ENCODE measurements at places on chromosomes 12 and 14. TPM values are rescaled to one million over a fixed set of nuclear protein-coding genes. Genes with fewer than 3 reads are reported as not detected.

Gene METTL3
- total RNA-seq = 60.0 TPM

DNA sequence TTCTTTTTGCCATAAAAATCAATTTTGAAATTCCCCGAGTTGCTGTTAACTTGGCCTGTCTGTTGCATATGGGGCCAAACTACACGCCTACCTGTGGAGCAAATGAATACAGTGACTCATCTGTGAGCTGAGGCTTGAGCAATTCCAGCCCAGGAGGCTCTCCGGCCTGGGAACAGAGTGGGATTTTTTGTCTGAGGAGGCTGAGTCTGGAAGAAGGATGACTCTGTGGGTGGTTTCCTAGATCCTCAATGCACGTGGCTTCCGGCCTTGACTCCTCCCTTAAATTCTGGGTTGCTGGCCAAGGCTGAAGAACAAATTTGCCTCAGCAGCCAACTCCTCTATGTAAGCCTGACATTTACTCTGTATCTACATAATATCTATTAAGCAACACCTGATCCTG lies 124.1 kb downstream of the SSPN start:
- DNase-seq = peak; percentile 81

DNA sequence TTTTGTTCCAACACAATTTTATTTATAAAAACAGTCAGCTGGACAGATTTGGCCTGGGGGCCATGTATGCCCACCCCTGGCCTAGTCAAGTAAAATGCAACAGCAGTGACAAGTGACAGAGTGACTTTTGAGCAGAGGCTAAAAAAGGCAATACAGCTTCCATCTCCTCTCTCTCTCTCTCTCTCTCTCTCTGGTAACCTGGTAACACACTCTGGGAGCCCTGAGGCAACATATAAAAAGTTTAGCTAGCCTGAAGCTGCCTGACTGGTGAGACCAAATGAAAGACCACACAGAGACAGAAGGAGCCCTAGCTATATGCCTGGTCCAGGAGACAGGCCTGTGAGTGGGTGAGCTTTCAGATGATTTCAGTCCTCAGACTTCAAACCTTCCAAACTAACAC lies 105.4 kb downstream of the DENND5B start:
- DNase-seq = no peak

DNA sequence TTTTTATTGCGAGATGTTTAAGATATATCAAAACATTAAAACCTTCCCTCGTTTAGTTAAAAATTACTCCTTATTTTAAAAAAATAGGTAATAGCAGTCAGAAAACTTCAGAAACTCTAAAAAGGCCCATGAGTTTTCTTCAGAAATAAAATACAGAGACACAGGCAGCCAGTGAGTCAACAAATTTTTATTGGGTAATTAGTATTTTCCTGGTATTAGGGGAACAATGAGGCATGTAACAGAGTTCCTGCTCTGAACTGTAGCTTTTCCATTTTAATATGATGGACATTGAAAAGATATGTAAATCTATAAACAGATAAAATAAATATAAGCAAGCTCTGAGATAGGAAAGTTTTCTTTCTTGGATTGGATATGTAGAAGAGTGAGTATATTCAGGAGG lies 399 bp upstream of the ZNF705A start:
- no peak for DNase-seq

Gene RNF212B
- total RNA-seq = not detected

DNA sequence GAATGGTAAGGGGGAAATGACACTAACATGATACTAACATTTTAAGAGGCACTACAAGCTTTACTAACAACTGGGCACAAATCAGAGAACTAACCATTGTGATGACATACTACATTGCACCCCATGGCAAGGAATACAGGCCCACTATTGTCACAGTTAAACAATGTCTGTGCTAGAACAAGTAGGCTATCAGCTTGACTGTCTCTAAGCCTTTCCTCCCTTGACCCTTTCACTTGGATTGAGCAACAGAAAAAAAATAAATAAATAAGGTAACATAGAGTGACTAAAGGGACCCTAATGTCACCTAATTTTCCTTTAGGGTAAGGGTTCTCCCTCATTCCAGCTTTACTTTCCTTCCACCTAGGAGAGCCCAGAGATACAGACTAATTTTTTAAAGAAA lies 4.4 kb downstream of the SLC38A2 start:
- no peak for DNase-seq

Measured in lower leg skin (tissue), 4 donors.